Hypothalamus (tissue), 51 donors: ENCODE measurements at places on chromosomes 4 and X.

- no peak for DNase-seq
These were observed 95.5 kb upstream of the ATP6AP2 start for GRCh38 chrX:40485102-40485826.

- peak; percentile 48 for DNase-seq
These were observed 966 bp downstream of the PDGFC start for GRCh38 chr4:156970501-156971164.

DNA sequence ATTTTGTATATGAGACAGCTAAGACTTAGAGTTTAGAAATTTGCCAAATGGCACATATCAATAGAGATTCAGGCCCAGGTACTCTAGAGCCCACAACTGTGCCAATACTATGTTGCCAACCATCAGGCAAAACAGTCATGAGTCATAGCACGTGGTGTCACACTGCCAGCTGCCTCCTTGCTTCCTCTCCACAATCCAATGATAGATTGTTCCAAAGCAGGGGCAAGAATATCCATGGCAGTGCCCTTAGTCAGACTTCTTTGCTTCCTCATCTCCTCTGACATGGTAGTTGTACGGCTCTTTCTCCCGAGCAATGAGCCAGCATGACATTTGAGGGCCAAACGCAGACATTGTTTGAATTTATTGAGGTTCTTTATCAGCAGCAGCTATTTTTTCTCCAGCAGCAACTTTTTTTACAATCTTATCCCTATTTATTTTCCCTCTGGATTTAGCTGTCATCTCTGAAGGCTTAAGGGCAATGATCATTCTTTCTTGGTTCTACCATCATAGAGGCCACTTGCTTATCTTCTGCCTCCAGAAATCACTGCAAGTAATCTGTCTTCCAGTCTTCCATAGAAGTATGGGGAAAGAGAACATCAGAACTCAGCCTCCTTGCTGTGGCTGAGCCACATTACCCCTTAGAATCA lies 169.7 kb downstream of the COL4A6 start:
- DNase-seq = no peak

DNA sequence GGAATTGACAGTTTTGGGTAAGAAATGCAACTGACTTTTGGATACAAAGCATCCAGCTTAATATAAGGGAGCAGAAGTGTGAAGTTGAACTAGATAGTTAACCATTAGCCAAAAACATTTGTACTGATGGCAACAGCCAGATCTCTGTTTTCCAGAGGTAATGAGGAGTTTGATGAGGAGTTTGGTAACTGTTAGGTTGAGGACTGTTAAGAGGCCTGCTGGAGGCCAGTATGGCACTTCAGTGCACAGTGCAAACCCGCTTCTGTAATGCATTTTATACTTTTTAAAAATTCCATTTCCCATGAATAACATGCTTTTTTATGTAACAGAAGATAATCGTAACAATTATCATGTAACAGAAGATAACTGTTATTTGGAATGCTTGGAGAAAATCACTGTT lies 30.0 kb downstream of the CDKL5 start:
- no peak for DNase-seq

DNA sequence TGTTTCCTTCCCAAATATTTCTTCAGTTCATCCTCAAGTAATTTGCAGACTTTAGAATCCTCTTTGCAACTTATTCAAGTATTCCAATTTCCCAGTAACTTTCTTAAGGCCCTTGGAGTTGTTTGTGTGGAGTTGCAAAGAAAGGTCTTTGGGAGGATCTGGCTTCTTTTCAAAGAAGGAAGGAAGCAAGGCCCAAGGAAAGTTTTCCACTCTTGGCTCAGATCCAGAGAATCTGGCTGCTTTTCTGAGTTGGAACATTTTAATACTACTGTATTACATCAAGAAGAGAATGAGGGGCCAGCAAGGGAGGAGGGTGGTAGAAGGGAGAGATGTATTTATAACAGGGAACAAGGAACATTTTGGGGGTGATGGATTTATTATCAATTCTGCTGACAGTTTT lies 10.5 kb downstream of the CDX4 start:
- DNase-seq = no peak

DNA sequence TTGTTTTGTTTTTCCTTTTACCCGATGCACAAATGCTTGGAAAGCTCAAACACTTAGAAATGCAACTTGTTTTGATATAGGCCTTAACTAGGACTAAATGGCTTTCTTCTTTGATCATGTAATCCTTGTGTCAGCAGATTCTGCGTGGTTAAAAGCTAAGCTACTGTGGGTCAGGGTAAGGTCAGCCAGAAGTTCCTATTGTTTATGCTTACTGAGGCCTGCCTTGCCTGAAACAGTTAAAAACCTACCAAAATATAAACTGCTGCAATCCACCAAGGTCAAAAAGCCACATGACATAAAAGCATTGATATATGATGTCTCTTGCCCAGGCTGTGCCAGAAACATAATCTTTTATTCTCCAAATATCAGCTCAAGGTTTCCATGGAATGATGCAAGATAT lies 223.4 kb downstream of the FAM47B start:
- no peak for DNase-seq

DNA sequence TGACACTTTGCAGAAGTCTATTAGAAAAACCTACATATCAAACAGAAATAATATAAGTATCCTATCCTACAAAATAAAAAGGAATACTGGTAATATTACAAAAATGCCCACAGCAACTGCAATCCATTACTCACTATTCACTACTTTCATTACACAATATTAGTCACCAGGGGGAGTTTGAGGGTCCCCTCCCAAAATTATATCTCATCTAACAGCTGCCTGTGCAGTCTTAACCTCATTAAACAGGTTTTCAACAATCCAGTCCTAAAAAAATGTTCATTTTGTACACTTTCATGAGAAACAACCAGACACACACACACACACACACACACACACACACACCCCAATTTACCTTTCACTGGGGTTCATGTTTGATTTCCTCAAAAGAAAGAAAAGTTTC lies 2.9 kb downstream of the CLOCK start:
- DNase-seq = no peak

DNA sequence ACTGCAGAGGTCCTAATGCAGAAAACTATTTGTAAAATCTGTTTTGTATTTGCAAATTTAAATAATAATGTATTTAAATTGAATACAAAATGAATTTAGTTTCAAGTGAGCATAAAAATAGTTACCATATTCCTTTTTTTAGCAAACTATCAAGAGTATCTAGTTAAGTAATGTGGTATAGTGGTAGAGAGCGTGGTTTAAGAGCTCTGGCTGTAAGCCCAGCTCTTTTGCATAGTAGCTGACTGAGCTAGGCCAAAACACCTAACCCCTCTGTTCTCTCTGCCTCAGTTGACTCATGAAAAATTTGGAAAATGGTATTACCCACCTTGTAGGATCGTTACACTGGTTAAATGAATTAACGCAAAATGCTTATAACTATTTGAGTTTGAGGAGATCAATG lies 18.1 kb upstream of the ADAD1 start:
- no peak for DNase-seq

DNA sequence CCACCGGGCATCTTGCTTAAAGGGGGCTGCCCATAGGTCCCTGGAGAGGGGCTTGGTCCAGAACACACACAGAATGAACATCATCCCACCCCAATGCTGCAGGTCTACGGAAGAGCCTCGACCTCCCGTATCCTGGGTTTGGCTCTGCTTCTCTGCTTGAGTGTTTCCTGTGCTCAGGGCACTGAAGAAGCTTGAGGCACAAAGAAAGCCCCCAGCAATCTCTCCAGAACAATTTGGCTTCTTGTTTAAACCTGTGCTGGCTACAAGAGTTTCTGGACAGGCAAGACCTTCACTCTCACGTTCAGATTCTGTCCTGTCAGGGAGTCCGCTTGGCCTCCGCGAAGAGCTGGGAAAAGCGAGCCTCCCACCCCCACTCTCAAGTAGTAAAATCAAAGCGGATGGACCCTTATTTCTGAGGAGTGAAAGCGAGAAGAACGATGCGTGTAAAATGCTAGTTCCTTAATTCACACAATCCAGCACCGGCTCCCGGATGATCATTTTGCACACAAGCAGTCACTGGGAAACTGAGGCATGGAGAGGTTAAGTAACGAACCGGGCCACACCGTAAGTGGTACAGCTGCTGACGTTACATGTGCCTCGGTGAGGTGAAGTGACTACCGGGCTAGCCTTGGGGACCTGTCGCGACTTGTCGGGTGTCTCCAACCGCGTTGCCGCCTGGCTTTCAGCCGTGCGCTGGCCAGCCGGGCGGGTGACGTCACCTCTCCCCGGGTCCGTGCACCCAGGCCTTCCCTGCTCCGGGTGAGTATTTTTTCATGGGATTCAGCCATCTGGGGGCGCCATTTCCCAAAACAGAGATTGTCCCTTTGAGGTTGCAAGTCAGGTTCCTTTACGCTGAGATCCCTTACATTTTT lies 3.1 kb upstream of the SFRP2 start:
- no peak for DNase-seq

DNA sequence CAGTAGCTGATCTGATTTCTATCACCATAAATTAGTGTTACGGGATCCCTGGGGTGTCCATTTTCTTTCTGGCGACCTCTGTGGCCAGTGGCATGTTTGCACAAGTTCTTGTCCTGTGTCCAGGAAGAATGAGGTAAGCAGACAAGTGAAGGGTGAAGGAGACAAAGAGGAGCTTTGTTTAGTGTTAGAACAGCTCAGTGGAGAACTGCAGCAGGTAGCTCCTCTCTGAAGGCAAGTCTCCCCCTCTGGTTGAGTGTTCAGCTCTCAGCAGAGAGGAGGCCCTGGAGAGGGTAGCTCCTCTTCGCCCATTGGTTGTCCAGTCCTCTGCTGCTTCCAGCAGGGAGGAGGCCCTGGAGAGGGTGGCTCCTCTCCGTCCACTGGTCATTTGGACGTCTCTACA lies 47.2 kb downstream of the DMP1 start:
- DNase-seq = no peak

DNA sequence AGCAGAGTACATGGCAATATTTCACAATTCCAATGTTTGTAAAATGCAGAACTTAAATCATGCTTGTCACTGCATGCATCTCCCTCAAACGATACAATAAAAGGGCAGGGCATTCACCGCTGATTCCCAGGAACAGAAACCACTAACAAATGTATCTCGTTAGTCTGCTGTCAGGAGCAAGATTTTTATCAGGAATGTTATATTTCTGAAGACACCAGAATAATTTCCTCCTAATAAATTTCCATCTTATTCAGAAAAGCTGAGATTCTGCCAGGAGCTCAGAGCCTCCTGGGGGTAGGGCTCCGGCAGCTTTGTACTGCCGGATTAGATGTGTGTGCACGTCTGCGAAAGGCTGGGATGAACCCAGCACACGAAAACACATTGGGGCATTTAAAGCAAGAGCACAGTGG lies 54.0 kb upstream of the LDB2 start:
- no peak for DNase-seq

DNA sequence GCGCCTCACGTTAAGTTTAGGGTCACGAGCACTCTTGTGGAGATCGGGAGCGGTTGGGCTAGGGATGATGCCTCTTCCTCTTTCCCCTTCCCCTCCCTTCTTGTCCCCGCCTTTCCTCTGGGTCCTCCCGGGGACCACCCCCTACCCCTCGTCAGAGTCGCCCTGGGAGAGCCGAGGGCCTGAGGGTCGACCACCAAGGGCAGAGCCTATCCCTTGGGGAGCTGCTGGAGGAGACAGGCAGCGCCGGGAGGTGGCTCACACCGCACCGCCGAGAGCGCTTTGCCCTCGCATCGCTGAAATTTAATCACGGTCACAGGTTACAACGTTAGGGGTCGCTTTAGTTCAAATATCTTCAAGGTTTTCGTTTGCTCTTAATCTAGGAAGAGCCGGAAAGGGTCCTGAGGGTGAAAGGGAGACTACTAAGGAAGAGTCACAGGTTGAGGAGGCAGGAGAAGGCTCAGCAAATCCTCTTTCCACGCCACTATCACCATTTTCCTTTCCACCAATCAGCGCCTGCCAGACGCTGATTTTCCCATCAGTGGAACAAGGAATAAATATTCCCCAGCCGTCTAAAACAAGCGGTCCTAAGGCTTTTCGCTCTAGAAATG lies 528 bp upstream of the SNCA start:
- DNase-seq = peak; percentile 55

DNA sequence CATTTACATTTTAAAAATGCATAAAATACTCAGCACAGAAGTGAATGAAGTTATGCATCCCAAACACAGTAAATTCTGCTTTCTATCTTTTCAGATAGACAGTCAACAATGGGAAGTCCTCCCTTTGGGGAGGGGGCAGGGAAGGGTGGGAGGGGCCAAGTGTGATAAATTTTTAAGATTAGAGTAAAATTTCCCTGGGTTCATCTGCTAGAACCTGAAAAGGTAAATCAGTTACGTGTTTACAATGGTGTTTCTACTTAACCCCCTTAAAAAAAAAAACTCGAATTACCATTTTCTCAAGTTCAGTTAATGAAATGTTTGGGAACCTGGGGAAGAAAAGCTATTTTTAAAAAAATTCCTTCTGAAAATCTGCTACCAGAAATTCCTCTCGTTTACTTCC lies 9.1 kb downstream of the PITX2 start:
- no peak for DNase-seq

DNA sequence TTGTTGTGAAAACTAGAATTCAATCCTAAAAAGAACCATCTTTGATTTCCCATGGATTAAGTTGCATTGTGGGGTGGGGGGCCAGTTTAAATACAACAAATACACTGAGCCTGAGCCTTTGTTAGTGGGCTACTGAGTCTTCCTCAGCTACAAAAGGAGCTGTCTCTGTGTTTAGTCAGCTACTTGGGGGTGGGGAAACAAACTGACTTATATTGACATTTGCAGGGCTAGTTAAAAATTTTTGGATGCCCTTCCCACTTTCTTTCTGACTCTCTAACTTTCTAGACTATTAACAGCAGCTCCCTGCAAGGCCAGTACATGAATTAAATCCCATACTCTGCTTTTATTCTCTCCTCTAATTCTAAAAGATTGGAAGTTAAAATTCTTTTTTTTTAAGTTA lies 32.5 kb upstream of the FHDC1 start:
- no peak for DNase-seq

- no peak for DNase-seq
These were observed 145.9 kb downstream of the FSTL5 start for GRCh38 chr4:162017863-162018262.

DNA sequence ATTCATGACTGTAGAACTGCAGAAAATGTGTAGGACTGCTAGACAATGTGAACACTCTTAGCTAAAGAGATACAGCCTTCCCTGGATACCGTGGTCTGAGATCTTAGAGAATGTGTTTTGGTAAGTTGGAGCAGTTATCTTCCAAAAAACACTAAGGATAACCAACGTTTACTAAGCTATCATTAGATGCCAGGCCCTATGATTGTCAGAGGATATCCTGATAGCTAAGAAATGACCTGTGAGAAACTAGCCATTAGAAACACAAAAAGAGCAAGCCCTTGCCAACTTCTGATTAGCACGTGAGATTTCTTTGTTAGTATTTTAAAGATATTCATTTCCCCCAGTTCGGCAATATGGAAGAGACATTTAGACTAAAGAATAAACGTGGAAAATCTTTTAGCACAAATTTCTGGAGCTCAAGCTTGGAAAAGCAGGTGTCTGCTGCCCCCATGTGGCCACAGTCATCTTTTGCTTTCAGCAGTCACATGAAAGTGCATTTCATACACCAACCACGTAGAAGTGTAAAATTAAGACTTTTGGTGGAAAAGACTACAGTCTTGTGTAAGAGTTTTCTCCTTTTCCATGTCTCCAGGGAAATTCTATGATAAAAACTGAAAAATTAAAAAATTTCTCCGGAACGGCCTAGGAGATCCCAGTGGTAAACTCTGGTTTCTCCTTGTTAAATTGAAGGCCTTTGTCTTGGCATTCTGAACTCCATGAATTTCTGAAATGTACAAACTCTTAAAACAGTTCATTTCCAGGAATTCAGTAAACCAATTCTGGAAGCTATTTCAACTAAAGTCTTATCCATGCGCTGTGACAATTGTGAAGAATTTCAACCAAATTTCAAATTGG lies 136.4 kb downstream of the ZNF674 start:
- DNase-seq = peak; percentile 23

- DNase-seq = no peak
These were observed 277.6 kb upstream of the NWD2 start for GRCh38 chr4:36966756-36967460.
